Urinary bladder (tissue), 4 donors: ENCODE measurements at places on chromosomes 13 and 19. TPM values are rescaled to one million over a fixed set of nuclear protein-coding genes. Genes with fewer than 3 reads are reported as not detected.

CBY2 gene
- polyA plus RNA-seq = not detected

FFAR1 gene
- not detected for polyA plus RNA-seq

CBLC gene
- 6.1 TPM for polyA plus RNA-seq

ZNF709 gene
- polyA plus RNA-seq = 1.1 TPM

- DNase-seq = no peak
These were observed 18.3 kb downstream of the RASA3 start for GRCh38 chr13:114114006-114114640.

GRCh38 chr13:22915442-22916082, 265.2 kb upstream of the SGCG start:
- no peak for DNase-seq

DNA sequence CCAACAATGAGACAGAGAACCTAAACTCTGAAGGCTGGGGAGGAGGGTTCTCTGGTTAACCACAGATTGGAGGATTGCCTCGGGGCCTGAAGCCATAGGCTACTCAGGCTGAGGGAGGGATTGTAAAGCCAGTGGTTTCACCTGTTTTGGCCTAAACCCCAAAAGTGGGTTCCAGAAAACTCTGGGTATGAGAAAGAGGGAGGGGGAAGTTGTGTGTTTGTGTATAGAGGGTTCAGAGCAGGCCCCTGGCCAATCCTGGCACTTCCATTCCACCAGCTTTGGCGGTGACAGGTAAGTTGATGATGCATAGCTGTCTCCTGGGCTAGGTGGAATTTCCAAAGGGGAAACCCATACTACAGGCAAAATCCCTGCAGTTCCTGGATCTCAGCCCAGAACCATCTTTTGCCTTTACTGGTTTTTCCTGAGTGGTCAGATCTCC, 13.5 kb upstream of the CCDC97 start:
- DNase-seq = no peak

GRCh38 chr19:33247441-33247819, 21.8 kb upstream of the SLC7A10 start:
- DNase-seq = no peak

DNA sequence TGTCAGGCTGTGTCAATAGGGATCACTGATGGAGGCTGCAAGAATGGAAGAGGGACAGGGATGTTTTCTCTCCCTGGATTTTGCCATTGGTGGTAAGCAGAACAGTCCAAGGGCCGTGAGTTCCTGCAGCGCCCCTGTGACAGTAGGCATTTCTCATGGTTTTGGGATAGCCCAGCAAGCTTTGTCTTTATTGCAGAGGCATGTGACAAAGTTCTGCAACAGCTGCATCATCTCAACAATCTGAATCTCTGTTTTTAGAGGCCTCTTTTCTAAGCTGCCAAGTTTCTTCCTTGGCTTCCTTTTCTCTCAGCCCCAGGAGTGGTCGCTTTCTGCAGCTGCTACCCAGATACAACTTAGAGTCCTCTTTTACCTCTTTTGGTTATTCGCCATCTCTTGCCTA, 95.7 kb upstream of the TSHZ3 start:
- no peak for DNase-seq
